NCI-H1694 (cell line): ENCODE measurements at places on chromosomes 3 and 15.

- no peak for DNase-seq
These were observed 67.2 kb downstream of the LRRK1 start for GRCh38 chr15:100986158-100986896.

GRCh38 chr3:87468938-87469337, 192.6 kb upstream of the POU1F1 start:
- no peak for DNase-seq

GRCh38 chr3:50674349-50675178, at the start of gene DOCK3:
Gene DOCK3, plus strand, starts transcription at chr3:50674927. Its CDS starts 337 bp downstream, at chr3:50675264.
- no peak for DNase-seq

DNA sequence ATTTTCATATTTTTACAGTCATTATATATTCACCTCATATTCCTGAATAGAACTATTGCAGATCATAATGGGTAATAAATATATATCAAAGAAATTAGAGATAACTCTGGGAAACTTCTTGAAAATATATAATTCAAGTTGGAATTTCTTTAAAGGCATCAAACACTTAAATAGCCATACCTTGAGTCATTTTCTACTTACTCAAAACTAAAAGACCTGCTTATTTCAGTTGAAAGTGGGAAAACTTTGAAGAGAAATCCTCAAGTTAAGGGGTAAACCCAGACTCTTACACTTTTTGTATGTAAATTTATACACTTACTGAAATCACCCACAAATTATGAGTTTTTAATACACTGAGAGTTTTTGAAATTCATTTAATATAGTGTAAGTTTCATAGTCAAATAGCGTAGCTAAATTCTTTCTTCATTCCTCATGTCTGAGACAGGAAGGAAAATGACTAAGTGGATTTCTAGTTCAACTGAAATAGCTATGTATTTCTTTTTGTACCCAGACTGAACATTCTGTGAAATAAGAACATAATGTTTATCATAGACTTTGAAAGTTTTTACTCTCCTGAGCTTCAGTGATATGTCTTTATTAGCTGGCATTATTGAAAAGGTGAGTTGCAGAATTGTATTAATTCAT, 4.6 kb upstream of the ALCAM start:
- no peak for DNase-seq

- no peak for DNase-seq
These were observed 34.9 kb downstream of the TSPAN3 start for GRCh38 chr15:77035999-77036471.

DNA sequence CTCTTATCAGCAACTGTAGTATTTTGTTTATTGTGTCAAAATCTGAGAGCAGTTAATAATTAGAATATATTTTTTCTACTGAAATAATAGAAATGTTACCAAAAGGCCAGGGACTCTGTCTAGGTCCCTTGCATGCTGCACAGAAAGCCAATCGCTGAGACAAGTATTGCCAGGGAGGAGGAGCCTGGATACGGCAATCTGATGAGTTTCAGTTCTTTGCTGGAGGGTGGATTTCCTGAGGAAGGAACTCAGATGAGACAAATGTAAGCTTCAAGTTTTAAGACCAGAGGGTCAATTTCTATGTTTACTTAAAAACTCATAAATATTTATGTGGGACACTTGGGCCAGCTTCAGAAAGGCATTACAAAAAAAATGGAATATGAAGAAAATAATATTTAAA, 252.2 kb downstream of the GABRG3 start:
- no peak for DNase-seq

- no peak for DNase-seq
These were observed at the start of gene GRM2 for GRCh38 chr3:51706788-51707731. Gene GRM2, plus strand, starts transcription at chr3:51707068. Its CDS starts 1,916 bp downstream, at chr3:51708984.

DNA sequence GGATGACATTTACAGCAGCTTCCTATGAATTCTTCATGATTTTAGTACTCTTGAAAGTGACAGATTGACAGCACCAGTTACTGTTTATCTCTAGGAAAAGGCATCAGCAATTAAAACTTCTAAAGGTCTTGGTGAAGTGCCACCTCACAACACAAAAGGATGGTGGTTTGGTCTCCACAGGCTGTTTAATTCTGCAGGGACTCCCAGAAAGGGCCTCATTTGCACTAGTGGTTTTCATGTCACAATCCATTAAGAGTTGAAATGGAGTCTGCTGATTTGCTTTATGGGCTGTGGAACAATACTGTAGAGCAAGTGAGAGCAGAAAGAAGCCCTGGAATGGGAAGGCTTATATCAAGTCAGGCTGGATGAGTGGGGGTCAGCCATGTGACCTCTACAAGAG, 225.3 kb upstream of the KCNMB2 start:
- DNase-seq, result no peak

DNA sequence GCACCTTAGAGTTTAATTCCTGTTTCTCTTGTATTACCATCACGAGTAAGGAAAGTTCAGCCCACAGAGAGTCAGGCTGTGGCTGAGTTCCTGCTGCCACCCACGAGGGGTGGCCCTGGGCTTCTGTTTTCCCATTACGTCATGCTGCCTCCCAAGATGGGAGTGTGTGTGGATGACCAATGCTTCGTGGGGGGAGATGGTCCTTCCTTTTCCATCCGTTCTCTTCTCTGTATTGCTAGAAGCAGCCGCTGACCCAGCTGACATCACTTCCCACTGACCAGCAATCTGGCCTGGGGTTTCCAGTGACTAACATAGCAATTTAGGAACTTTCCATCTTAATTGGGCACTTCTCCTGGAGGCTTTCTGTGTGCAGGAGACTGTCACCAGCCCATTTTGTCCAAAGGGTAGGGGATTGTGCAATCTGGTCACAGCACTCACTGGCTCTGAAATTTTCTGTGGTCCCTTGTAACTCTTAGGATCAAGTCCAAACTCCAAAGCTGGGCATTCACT, 9.3 kb downstream of the IRAK2 start:
- DNase-seq, result no peak

GRCh38 chr3:141045849-141046248, 5.3 kb upstream of the SPSB4 start:
- no peak for DNase-seq

- no peak for DNase-seq
These were observed 16.0 kb downstream of the ARMC8 start for GRCh38 chr3:138202945-138203701.

GRCh38 chr3:60854791-60855190, 396.5 kb downstream of the FHIT start:
- no peak for DNase-seq
